NCI-H1930 (cell line): ENCODE measurements at places on chromosomes 16 and 17.

DNA sequence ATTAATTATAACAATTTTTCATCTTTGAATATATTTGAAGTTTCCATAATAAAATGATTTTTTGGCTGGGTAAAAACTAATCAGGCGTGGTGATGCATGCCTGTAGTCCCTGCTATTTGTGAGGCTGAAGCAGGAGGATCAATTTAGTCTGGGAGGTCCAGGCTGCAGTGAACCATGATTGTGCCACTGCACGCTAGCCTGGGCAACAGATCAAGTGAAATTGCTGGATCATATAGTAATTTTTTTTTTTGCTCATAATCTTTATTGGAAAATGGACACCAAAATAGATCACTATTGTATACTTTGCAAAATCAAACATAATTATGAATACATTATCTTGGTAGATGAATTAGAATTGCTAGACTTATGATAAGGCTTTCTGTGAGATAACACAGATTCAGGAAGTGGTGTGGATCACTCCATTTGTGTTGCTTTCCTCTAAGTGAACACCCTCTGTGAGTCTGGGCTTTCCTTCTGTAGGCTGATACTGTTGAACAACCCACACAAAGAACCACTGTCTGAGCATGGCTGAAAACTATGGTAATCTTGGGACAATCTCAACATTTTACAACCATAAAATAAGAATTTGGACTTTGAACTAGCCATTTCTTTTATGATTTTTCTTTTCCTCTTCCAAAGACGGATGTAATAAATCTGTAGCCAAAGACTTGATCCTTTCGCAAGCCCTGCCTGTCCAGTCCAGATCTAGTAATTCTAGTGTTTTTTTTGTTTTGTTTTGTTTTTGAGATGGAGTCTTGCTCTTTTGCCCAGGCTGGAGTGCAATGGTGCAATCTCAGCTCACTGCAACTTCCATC is 5.6 kb upstream of the ST3GAL2 start:
- no peak for DNase-seq

DNA sequence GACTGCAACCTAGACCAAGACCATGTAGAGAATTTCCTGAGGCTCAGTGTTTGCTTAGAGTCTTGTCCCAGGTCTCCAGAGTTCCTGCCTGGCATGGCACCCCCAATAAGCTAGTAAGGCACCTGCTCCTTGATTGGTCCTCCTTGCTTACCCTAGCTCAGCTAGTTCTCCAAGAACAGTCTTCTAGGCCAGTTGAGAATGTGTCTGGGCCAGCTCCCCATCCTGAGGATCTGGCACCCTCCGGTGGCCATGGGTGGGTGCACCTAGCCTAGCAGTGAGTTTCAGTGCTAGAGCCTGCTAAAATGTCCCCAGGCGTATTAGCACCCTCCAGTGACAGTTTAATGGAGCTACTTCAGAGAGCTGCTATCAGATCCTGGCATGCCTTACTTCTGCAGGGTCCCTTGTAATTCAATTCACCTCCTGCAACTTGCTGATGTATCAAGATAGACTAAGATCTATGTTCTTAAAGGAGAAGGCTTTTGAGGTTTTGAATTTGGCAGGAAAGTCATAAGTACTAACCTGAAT is 44.4 kb upstream of the MED13 start:
- peak; percentile 62 for DNase-seq

GRCh38 chr17:51793686-51794085 is 364.8 kb downstream of the CA10 start:
- DNase-seq: no peak

DNA sequence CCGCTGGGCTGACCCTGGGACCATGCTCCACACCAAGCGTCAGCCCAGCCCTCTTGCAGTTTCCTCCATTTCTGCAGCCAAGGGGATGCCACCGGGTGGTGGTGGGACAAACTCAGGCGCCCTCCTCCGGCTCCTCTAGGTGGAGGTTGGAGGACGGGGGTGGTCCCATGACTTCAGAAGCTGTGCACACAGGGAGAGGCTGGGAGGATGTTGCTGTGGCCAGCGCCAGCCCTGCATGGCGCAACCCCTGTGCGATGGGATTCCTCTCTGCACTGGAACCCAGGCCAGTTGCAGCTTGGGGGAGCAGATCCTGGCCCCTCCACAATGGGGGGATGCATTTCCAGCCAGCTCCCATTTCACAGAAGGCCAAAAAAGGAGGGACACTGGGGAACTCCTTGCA is 246.5 kb downstream of the C16orf95 start:
- DNase-seq: no peak

DNA sequence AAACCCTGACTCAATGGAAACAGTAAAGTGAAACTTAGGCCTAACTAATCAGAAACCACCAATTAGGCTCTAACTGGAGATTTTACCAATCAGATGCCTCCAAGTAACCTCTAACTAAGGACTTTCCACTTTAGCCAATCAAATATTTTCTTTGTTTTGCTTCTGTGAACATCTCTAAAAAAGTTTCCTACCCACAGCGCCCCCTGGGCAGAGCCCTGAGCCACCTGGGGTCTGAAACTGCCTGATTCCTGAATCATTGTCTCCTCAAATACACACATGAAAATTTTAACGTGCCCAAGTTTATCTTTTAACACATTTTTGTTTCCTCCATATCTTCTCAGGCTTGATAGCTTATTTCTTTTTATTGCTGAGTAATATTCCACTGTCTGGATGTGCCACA is 19.0 kb downstream of the ADAD2 start:
- DNase-seq: no peak

DNA sequence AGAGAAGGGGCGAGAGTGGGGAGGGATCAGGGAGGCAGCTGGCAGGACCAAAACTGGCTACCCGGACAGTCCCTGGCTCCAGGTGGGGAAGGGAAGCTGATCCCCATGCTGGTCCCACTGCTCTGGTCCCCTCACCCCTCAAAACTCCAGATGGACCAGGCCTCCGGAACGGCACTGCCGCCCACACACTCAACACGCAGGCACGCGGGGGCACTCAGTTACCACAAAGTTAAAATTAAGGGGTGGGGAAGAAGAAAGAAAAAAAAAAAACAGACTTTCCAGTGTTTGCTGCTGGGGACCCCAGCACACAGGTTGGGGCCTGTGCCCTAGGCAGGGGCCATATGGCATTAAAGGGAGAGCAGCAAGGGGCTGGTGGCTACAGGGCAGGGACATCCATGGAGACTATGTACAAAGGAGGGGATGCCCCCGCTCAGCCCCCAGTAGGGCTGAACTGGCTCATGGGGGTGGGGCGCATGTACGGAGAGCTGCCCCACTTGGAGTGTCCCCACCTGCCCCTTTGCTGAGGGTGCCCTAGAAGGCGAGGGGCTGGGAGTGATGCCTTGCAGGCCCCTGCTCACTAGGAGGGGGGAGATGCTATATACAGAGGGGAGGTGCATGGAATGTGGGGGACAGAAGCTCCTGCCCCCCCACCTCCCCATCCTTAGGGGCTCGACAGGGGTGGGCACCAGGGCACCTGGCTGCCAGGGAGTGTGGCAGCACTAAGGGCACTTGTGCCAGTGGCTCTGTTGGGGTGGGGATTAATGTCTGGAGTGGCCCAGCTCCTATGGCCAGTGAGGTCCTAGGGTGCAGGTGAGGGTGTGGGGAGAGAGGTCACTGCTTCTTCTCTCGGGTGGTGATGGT is 5.6 kb downstream of the TP53I13 start:
- no peak for DNase-seq

DNA sequence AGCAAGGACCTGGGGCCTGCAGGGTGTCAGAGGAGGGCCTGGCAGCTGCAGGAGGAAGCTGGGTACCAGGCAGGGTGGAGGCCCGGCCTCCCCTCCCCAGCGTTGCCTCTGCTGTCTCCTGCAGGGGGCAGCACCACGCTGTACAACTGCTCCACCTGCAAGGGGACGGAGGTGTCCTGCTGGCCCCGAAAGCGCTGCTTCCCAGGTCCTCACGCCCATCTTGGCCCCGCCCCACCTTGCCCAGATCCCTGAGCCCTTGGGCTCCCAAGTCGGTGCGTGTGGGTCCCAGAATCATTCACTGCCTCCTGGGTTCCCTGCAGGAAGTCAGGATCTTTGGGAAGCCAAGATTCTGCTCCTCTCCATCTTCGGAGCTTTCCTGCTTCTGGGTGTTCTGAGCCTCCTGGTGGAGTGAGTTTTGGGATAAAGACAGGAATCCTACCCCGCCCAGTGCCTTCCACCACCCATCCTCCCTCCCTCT is 1.2 kb downstream of the TMEM95 start:
- DNase-seq: peak; percentile 74

GRCh38 chr17:7858522-7858810 is 663 bp downstream of the CYB5D1 start:
- DNase-seq: no peak

GRCh38 chr17:82097184-82097918 is 685 bp downstream of the FASN start:
- no peak for DNase-seq

GRCh38 chr17:55726440-55726839 is 3.8 kb upstream of the TMEM100 start:
- DNase-seq: no peak

GRCh38 chr16:50244504-50245416 is 21.6 kb upstream of the ADCY7 start:
- DNase-seq: no peak

DNA sequence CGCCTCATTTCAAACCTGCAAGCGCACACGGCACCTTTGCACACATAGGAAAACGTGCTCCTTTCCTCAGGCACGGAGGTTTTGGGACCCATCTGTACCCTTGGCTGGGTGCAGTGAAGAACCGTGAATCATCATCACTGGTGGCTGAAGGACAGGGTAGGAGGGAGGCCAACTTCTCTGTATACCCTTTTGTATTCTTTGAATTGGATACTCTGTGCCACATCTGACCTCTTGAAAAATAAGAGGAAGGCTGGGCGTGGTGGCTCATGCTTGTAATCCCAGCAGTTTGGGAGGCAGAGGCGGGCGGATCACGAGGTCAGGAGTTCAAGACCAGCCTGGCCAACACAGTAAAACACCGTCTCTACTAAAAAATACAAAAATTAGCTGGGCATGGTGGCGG is 11.7 kb downstream of the GPRC5B start:
- no peak for DNase-seq

- DNase-seq: no peak
Measured at GRCh38 chr17:50432125-50432762, 6.2 kb downstream of the ACSF2 start.

GRCh38 chr16:84193480-84193879 is 2.5 kb downstream of the ADAD2 start:
- no peak for DNase-seq

GRCh38 chr16:87464691-87465300 is 28.0 kb downstream of the ZCCHC14 start:
- no peak for DNase-seq

DNA sequence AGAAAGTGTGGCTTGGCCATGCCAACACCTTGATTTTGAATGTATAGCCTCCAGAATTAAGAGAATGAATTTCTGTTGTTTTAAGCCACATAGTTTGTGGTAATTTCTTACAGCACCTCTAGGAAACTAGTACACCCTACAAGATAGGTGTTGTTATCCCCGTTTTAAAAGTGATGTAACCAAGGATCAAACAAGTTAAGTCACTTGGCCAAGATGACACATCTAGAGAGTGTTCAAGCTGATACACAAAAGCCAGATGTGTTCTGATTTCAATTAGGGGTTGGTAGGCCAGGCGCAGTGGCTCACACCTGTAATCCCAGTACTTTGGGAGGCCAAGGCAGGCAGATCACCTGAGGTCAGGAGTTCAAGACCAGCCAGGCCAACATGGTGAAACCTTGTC is 396.5 kb upstream of the SOX9 start:
- DNase-seq: no peak

- no peak for DNase-seq
Measured at GRCh38 chr17:27621942-27622559, 8.9 kb upstream of the LGALS9 start.

DNA sequence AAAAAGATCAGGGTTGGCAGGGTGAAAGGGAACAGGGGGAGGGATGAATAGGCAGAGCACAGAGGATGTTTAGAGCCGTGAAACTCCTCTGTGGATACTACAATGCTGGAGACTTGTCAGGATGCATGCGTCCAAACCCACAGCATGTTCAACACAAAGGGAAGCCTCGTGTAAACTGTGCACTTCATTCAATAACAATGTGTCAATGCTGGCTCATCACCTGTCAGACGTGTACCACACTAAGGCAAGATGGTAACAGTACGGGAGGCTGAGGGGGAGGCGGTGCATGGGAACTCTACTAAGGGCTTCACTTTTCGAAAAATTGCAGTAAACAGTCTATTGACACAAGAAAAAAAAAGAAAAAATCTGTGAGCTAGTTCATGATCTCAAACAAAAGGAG is 63.7 kb downstream of the C16orf95 start:
- DNase-seq: no peak

- DNase-seq: no peak
Measured at GRCh38 chr17:50682938-50683337, 24.8 kb downstream of the ANKRD40 start.

- DNase-seq: no peak
Measured at GRCh38 chr16:56897026-56897799, 32.2 kb downstream of the SLC12A3 start.

- no peak for DNase-seq
Measured at GRCh38 chr16:29983420-29984136, 9.9 kb downstream of the TAOK2 start.

GRCh38 chr16:51449441-51449840 is 298.4 kb upstream of the SALL1 start:
- DNase-seq: no peak

DNA sequence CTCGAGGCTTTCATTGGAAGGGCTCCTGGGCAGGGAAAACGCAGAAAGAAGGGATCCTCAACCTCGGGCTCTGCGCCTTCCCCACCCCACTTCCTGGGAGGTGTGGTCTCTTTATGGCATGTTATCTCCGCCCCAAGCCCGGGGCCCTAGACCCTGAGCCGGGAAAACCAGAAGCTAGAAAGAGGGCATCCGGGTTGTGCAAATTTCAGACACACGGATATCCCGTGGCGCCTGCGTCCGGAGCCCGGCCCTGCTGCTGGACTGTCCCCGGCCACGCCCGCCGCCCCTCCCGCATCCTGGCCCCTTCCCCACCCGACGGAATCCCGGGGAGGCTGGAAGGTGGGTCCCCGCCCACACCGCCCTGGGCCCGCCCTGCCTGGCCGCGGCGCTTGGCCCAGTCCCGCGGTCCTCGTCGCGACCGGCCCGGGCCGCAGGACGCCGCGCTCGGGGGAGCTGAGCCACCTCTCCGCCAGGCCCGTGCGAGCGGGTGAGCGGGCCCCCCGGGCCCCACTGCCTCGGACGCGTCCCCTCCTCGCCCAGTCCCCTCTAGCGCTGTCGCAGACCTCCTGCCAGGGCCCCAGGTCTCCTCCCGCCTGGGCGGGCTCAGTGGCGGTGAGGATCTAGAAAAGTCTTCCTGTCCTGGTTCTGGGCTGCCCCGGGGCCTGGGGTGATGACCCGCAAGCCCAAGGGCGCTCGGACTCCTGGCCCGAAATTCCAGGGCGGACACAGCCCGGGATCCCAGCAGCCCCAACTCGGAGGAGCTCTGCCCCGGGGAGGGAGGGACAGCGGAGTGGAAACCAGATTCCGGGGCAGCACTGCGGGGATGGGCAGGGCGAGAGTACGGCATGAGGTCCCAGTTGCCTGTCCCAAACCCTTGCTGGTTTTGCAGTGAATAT is at the start of gene SLC16A5:
Gene SLC16A5 (plus strand): TSS at position 397 of the 896 bp plus-strand sequence. CDS start 5,683 bp downstream, outside the sequence.
- DNase-seq: no peak

DNA sequence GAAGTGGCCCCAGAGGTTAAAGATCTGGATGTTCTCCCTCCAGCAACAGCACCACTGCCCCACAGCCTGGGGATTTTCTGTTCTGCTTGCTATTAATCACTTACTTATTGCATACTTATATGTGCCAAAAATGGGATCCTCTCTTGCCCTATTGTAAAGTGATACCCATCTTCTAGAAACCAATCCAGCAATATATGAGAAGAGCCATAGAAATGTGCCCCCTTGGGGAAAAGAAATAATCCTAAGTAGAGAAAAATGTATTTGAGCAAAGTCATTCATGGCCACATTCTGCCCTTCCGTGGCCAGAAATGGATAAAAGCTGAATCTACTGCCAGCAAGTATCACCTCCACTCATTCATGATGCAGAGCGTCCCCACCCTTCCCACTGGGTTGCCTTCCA is 20.9 kb downstream of the SOST start:
- no peak for DNase-seq
